Ureter (tissue), 1 donor: ENCODE measurements at places on chromosomes 5 and 9. TPM values are rescaled to one million over a fixed set of nuclear protein-coding genes. Genes with fewer than 3 reads are reported as not detected.

Gene ZNF618
- 16.1 TPM for total RNA-seq

Gene SNCB
- total RNA-seq: not detected

Gene SPATA31E1
- total RNA-seq: not detected

DNA sequence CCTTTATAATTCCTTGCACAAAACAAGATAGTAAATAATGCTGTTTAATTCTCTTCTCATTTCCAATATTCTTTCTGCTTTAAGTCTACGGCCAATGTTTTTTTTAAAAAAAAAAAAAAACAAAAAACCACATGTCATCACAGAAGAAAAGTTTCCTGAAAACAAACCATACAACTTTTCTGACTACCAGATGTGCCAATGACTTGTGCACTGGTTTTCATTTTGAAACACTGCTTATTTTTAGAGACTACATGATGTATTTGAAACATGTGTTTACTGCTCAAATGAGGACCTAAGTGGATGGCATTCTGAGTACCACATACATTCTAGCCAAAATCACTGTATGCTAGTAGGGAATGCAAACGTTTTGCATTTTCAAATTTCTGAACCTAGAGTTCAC lies 167.9 kb downstream of the GLIS3 start:
- no peak for DNase-seq

GRCh38 chr5:2917093-2917492 lies 165.6 kb upstream of the IRX2 start:
- no peak for DNase-seq

GRCh38 chr9:7147121-7148090 lies 389.6 kb downstream of the KDM4C start:
- no peak for DNase-seq

DNA sequence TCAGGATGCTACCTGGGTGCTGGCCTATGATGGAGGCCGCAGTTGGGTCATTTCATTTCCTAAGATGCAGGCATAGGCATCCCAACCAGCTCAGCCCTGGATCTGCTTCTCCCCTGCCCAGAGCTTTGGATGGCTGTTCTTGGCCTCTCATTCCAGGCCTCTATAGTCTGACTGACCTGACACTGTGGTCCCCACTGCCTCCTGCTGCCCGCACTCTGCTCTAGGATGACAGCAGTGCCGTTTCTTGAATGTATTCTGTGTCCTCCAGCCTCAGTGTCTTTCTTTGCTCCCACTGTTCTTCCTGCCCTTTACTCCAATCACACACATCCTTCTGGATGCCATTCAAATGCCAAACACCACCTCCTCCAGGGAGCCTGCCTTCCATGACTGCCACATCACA lies 235.7 kb downstream of the HSPA4 start:
- DNase-seq: no peak
